ENCODE measurements at places on chromosomes 7 and 10.
A peak's percentile ranks its signal among the peaks of the same experiment; 100 is the strongest.

DNA sequence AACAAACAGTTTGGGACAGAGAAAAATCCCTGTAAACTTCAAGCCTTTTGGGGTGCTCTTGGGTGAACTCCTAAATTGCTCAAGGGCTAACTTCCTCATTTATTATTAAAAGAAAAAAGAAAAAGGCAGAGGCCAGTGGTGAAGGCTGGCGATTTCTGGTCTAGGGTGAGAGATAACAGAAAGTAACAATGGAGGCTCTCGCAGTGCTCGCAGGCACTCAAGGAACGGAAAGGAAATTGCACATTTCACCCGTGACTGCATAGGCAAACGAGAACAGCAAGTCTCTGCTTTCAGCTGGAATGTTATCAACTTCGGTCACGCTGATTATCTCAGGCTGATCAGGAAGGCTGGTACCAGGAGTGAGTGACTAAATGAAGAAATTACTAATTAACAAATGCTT is 70.7 kb downstream of the PRKAG2 start:
- H3K4me3 ChIP-seq, result no peak overlapping the region
- H3K36me3 ChIP-seq, result no peaks in the 10 kb centered on the region
- no peaks in the 10 kb centered on the region for H3K27me3 ChIP-seq
- no peak overlapping the region for H3K27ac ChIP-seq
- DNase-seq, result peak; percentile 57
- H3K4me1 ChIP-seq, result no peaks in the 10 kb centered on the region

DNA sequence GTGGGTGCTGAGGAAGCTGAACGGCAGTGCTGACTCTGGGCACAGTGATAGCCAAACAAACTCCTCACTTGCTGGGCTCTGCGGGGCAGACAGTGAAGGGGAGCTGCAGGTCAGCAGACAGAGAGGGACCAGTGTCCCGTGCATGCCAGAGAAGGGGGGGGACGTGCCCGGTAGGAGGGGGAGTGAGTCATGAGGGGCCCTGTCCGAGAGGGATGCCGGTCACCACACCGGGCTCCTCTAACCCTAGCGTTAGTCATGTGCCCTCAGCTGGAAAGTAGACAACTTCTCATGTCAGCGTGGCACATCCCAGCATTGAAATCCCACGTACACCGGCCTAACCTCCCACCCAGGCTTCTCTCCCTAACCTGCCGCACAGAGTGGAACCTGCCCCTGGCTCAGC is 117.1 kb upstream of the DPP6 start:
- H3K36me3 ChIP-seq, result no peaks in the 10 kb centered on the region
- no peak overlapping the region for H3K4me3 ChIP-seq
- H3K27ac ChIP-seq, result no peak overlapping the region

DNA sequence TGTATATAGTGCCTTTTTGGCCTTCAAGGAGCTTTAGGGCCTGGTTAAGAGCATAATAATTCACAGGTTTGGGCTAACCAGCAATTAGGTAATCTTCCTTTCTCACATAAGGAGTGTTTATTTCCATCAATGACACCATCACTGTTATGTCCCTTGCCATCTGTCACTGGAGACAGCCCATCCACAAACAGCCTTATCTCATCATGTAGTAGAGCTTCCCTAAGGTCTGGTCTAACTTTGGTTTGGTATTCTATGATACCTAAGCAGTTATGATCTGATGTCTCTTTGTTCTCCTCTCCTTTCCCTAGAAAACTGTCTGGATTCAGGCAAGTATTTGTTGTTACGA is 26.4 kb downstream of the MAPK8 start:
- no peak overlapping the region for H3K4me3 ChIP-seq
- H3K4me1 ChIP-seq, result no peaks in the 10 kb centered on the region
- H3K36me3 ChIP-seq, result peaks cover 23% of the 10 kb centered on the region
- no peak overlapping the region for H3K27ac ChIP-seq

GRCh38 chr7:111855161-111855841 is 293.0 kb upstream of the IMMP2L start:
- H3K27me3 ChIP-seq, result no peaks in the 10 kb centered on the region
- H3K4me3 ChIP-seq, result no peak overlapping the region
- no peaks in the 10 kb centered on the region for H3K36me3 ChIP-seq
- H3K27ac ChIP-seq, result no peak overlapping the region

DNA sequence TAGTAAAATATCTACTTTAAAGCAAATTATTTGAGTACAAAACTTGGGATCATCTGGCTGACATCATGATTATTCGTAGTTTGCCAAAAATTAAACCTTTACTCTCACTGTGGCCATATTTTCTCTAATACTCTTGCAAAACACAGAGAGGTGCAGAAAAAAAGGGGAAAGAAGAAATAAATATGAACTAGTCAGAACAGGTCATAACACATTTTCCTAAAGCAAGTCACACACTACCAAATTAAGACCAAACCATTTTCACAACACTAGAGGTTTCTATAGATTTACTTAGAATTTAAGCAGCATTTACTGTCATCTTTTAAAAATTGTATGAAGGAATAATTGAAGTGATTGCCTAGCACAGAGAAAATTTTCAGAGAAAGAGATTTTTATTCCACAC is 726.1 kb downstream of the SORCS1 start:
- H3K36me3 ChIP-seq, result no peaks in the 10 kb centered on the region
- H3K27ac ChIP-seq, result no peak overlapping the region
- H3K27me3 ChIP-seq, result no peaks in the 10 kb centered on the region
- no peaks in the 10 kb centered on the region for H3K4me1 ChIP-seq

DNA sequence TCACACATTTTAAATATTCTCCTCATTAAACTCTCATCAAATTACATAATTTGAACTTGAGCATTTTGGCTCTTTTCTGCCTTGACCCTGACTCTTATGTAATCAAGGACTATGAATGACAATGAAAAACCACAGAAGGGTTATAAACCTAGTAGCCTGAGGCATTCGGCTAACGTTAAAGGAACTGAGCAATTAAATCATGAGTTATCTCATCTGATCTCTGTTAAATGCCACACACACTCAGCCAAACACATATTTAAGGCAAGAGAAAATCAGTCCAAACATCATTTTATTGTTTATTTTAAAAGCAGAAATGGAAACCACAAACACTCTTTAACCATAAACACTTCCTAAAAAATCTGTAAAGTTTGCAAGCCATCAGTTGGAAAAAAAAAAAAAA is 204.3 kb downstream of the DGKI start:
- no peaks in the 10 kb centered on the region for H3K36me3 ChIP-seq
- no peak overlapping the region for H3K27ac ChIP-seq
- H3K4me3 ChIP-seq, result no peak overlapping the region
- peaks cover 3% of the 10 kb centered on the region for H3K4me1 ChIP-seq
- DNase-seq, result peak; percentile 38

GRCh38 chr7:27424231-27424630 is 181.6 kb downstream of the EVX1 start:
- no peak overlapping the region for H3K4me3 ChIP-seq
- no peaks in the 10 kb centered on the region for H3K27me3 ChIP-seq
- H3K36me3 ChIP-seq, result no peaks in the 10 kb centered on the region
- H3K27ac ChIP-seq, result no peak overlapping the region

DNA sequence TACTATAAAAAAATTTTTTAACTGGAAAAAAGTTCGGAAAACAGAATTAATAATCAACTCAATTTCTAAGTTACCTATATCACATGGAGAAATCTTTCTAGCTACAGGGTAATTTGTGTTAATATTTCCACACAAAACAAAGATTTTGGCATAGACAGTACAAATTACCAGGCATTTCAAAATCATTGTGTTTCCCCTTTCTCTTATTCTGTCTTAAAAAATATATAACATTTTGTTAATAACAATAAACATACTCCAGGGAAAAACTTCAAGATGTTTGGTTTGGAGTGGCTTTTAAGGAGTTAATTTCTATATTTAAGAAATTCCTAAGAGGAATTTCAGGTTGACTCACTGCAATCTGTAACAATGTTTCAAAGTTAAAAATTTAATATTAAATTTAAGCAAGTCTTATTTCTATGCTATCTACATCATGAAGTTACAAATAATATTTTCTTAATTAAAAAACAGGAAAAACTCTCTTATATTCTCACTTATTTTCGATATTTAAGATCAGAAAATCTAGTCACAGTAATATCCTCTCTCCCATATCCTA is 132.6 kb downstream of the NRBF2 start:
- peaks cover 2% of the 10 kb centered on the region for H3K36me3 ChIP-seq
- H3K4me3 ChIP-seq, result peak overlapping the region; percentile 88
- no peak for DNase-seq
- H3K4me1 ChIP-seq, result peaks cover 13% of the 10 kb centered on the region

- DNase-seq, result no peak
- H3K36me3 ChIP-seq, result no peaks in the 10 kb centered on the region
- no peak overlapping the region for H3K4me3 ChIP-seq
- H3K27me3 ChIP-seq, result no peaks in the 10 kb centered on the region
Measured at GRCh38 chr10:80492848-80493521, 38.9 kb downstream of the TSPAN14 start.

DNA sequence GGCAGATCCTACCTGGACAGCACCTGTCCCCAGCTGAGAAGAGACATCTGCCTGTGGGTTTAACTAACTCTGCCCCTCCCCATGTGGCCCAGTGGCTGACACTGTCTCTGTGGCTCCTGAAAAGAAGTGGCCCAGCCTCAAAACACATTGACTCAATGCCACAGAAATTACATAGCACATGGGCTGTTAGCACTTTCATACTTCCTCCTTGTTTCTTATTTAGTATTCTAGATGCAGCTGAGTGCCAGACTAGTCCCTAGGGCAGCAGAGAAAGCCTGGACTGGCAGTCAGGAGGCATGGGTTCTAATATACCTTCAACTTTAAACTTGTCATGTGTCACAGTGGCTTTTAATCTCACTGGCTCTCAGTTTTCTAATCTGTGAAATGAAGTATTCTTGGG is 171.0 kb downstream of the TRIL start:
- peak; percentile 6 for DNase-seq
- H3K36me3 ChIP-seq, result no peaks in the 10 kb centered on the region
- H3K27me3 ChIP-seq, result no peaks in the 10 kb centered on the region
- H3K27ac ChIP-seq, result no peak overlapping the region
- no peak overlapping the region for H3K4me3 ChIP-seq

All from common myeloid progenitor, CD34-positive (primary cell).